Inflammatory macrophage (primary cell): ENCODE measurements at places on chromosomes 16 and 17.

DNA sequence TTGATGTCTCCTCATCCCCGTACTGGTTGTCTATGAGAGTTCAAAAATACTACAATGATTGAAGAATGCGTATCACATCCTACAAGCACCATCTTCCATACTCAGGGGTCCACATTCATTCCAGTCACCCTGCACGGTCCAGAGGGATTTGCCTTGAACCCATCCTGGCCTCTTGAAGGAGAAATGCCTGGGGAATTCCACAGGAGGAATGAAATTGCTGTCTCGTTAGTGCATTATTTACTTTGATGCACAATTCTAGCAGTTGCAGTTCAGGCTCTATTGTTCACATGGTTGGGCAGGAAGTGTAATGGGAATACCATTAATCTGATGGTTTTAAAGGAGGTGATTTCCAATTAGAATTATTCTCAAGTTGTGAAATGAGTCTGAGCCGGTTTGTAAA, 369.1 kb upstream of the XYLT1 start:
- no peak for DNase-seq

GRCh38 chr17:6558932-6559752, 2.8 kb upstream of the PITPNM3 start:
- DNase-seq, result no peak

DNA sequence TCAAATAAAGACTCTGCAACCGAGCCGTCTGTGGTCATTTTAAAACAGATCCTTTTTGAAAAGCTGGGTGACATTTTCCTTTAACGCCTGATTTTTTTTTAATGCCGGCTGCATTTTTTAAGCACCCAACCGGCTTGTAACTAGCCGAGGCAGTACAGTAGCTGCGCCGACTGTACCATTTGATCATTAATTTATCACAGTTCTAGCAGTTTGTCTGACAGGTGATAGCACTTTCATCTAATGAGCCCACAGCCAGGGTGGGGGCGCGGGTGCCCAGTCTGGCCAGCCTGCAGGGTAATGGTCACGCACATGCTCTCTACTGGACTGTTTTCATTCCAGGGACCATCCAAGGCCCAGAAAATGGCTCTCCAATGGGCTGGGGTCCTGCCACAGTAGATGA, 68.8 kb downstream of the IRX5 start:
- no peak for DNase-seq

- no peak for DNase-seq
Measured at GRCh38 chr17:57309479-57309878, 53.2 kb downstream of the MSI2 start.

GRCh38 chr16:74046524-74046923, 250.1 kb upstream of the PSMD7 start:
- DNase-seq, result no peak

DNA sequence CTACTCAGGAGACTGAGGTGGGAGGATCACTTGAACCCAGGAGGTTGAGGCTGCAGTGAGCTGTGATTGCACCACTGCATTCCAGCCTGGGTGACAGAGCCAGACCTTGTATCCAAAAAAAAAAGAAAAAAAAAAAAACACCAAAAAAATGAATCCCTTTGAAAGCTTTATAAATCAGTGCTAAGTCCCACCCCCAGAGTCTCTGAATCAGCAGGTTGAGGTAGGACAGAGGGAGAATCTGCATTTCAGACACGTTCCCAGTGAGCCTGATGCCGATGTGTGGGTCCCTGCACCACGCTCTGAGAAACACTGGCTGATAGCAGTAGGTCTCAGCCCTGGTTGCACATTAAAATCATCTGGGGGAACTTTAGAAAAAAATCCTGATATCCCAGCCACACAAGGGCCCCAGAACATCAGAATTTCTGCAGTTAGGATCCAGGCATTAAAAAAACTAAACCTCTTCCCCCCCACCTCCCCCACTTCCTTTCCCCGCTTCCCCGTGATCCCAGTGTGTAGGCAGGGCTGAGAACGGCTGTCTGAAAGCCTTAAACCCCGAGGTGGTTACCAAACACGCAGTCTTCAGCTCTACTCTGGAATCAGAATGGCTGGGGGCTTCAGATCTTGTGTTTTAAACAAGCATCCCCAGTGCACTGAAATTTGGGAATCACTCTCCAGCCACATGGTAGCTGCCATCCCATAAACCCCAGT, 27.3 kb upstream of the GPRC5B start:
- DNase-seq, result peak; percentile 74

DNA sequence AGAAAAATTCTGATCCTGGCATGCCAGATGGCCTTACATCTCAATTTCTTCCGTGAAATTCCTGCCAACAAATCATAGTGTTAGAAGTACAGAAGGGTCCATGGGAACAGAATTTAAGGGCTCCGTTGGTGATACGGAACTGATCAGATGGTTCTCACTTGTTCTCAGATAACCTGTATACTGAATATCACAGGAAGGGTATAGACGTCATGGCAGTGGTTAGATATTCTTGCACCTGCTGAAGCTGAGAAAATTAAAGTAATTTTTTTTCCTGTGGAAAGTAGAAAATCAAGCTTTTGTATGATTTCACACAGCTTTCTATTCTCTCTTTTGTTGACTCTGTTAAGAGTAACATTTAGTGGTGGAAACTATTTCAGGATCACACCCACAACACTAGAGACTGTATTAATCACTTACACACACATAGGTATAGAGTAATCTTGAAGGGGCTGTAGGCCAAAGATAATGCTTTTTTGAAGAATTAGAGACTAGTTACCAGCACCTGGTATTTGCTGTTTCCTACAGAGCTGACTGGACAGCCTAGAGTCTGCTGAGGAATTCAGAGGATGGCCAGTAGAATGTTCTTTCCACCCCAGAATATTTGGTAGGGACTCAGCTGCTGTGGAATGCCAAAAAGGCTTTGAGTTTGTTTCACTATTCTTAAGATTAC, 7.5 kb downstream of the TENT4B start:
- DNase-seq, result no peak

DNA sequence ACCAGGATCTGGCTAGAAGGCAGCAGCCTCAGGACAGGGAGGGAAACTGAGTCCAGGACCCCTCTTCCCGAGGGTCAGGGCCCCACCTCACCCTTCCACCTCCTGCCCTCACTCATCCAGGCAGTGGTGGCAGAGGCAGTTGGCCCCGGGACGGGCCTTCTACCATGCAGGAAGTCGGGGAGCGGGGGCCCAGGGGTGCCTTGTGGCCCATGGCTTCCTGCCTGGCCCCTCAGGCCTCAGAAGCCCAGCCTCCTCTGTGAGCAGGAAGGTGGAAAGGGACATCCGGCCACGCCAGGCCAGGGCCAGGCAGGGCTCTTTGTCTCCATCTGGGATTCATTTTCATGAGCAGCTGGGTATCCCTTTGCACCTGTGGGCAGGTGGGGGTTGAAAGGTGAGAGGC, 58.5 kb downstream of the BAHCC1 start:
- DNase-seq, result no peak

DNA sequence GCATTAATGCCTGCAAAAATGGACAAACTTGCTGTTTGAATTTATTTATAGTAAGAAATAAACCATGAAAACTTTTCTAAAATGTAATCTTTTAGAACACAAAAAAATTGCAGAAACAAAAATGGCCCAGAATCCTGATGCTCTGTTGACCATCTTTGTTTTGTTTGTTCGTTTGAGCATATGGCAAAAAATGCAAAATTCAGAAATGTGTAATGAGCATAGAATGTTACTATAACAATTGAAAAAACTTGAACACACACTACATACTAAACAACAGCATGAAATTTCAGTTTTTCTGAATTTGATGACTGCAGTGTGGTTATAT, 1.1 kb upstream of the KPNA2 start:
- DNase-seq, result no peak

DNA sequence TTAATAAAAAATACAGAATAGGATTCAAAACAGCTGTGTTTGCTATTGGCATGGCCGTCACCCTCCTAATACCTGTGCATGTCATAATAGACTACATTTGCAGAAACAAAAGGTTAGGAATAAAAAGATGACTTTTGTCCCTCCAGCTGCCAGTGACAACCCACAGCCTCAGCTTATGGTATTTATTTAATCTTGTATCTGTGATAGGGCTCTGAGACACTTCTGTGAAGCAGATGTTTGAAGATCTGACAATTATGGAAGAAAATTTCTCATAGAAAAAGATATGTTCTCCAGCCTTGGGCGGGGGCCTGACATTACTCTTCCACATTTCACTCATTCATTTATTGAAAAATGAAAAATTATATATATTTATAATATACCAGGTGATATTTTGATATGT, 62.2 kb downstream of the PITPNC1 start:
- DNase-seq, result no peak

DNA sequence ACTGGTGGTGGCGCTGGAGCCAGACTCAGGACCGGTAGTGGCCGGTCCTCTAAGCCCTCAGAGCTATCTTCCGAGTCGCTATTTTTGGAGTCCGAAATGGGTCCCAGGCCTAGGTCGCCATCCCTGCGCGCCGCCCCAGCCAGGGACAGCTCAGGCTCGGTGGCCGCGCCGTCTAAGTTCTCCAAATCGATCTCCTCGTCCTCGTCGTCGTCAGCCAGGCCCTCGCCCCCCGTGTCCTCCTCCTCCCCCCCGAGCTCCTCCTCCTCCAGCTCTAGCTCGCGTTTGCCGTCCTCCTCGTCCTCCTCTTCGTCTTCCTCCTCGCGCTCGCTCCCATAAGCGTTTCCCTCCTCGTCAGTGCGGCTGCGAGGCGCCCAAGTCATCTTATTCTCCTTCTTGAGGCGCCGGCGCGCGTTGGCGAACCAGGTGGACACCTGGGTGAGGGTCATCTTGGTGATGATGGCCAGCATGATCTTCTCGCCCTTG, 1.6 kb downstream of the IRX3 start:
- DNase-seq, result no peak

- DNase-seq, result no peak
Measured at GRCh38 chr17:28888832-28889231, 8.7 kb downstream of the FLOT2 start.

- DNase-seq, result no peak
Measured at GRCh38 chr17:61507383-61508066, 55.3 kb downstream of the TBX4 start.

DNA sequence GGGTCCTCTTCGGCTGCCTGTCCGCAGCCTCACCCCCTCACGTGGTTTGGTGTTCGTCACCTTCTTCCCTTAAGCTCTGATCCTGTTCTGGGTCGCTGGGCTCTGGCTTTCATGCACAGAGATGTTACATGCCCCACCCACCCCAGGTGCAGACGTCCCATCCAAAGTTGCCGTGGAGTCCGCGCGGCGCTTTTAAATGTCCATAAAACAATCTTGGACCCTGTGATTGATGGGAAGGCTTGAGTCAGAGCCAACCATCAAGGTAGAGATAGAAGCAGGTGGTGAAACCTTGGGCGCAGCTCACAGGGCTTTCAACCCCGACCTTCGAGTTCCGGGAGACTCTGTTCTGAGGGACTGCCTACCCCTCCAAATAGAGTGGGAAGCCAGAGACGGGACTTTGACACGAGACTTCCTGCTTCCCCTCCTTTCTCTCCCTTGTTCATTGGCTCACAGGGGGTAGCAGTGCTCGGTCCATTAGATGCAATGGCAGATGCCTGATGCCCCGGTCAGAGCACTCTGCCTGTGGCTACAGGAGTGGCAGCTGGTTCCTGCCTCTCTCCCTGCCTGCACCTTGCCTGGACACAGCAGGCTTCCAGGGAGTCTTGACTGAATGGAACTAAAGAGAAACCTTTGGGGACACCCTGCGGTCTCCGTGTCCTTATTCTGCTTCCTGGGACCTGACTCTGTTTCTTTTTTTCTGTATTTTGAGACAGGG, 4.0 kb downstream of the ENGASE start:
- no peak for DNase-seq

GRCh38 chr17:50926523-50926922, 60.4 kb upstream of the TOB1 start:
- no peak for DNase-seq

GRCh38 chr17:2068031-2068518, 13.2 kb downstream of the HIC1 start:
- no peak for DNase-seq

DNA sequence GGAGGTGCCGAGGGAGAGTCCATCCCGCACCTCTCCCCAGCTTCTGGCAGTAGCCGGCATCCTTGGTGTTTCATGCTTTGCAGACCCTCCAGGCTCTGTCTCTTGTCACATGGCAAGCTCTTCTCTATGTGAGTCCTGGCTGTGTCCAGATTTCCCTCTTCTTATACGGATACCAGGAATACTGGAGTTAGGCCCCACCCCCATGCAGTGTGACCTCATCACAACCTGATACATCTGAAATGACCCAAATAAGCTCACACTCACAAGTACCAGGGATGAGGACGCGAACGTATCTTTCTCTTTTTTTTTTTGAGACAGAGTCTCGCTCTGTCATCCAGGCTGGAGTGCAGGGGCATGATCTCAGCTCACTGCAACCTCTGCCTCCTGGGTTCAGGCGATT, 23.3 kb downstream of the TRAP1 start:
- no peak for DNase-seq

- no peak for DNase-seq
Measured at GRCh38 chr17:36862116-36862920, 75.0 kb upstream of the LHX1 start.

GRCh38 chr17:2695961-2696760, 15.4 kb downstream of the CLUH start:
- no peak for DNase-seq

- DNase-seq, result no peak
Measured at GRCh38 chr16:54331241-54332002, 44.8 kb upstream of the IRX3 start.

- no peak for DNase-seq
Measured at GRCh38 chr16:17602678-17603077, 131.9 kb upstream of the XYLT1 start.

DNA sequence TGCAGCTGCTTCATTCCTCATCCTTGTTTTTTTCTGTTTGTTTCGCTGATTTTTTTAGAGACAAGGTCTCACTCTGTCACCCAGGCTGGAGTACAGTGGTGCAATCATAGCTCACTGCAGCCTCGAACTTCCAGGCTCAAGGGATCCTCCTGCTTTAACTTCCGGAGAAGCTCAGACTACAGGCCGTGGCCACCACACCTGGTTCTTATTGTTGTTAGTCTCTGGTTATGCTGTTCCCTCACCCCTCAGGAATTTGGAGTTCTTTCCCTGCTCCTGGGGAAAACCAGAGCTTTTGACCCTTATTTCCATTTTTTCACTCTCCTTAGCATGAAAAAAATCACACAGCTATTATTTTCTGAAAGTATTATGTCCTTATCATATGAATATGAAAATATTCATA, 1.8 kb downstream of the ODF4 start:
- no peak for DNase-seq

GRCh38 chr16:53081032-53081424, 26.2 kb downstream of the CHD9 start:
- DNase-seq, result no peak

DNA sequence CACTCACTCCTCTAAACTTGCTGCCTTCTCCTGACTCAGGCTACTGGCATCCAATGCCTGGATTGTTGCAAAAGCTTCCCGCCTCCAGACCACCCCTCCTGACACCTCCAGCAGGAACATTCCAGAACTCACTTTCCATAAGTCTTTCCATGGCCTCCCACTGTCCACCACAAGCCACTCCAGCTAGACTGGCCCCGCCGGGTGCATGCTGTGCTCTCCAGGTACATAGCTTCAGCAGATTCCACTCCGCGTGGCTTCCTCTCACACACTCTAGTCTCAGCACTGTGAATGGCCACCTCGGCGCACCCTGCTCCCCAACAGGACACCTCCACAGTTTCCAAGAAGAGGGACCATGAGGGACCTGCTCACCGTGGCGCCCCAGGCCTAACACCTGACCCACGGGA, 25.9 kb upstream of the FAAP100 start:
- DNase-seq, result no peak
